Coronary artery (tissue), 2 donors: ENCODE measurements at places on chromosomes 5 and 9.
A peak's percentile ranks its signal among the peaks of the same experiment; 100 is the strongest.

DNA sequence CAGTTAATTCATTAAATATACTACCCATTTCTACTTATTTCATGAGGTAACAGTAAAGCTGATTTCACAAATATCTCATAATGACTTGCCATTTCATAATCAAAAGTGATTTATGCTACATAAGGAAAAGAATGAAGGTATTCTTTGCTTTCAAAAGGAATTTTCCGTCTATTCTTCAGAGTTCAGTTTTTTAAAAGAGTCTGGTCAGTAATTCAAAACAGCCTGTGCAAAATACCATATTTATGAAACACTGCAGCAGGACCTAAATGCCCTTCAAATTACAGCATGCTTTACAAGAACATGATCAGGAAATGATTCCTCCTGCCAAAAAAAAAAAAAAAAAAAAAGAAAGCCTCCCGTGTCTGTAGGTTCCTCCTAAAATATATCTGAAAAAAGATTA lies 154.7 kb downstream of the KIAA0825 start:
- no peak for DNase-seq

- DNase-seq, result no peak
Observed at GRCh38 chr5:3654515-3654914, 58.9 kb downstream of the IRX1 start.

- no peak for DNase-seq
Observed at GRCh38 chr9:134669399-134669955, 27.9 kb downstream of the COL5A1 start.

GRCh38 chr5:452978-453710 lies 10.2 kb downstream of the EXOC3 start:
- no peak for DNase-seq

DNA sequence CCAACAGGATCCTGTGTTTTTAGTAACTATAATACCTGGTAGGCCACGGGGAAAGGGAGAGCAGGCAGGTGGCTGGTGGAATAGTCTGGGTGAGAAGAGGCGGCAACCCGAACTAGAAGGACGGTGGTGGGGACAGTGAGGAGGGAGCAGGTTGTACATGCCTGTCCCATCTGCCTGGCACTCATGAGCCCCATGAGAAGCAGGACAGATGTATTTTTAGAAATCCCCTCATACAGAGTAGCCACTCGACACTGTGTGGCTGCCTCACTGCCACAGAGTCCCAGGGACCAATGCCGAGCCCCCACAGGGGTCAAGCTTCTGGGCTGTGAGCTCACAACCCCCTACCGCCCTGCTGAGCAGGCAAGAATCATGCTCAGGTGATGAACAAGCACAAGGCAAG lies 136.6 kb downstream of the SEC61B start:
- DNase-seq, result no peak

GRCh38 chr5:150522504-150523414 lies 14.8 kb downstream of the NDST1 start:
- DNase-seq, result no peak

- DNase-seq, result no peak
Observed at GRCh38 chr9:114339130-114339908, 9.7 kb downstream of the ORM2 start.

DNA sequence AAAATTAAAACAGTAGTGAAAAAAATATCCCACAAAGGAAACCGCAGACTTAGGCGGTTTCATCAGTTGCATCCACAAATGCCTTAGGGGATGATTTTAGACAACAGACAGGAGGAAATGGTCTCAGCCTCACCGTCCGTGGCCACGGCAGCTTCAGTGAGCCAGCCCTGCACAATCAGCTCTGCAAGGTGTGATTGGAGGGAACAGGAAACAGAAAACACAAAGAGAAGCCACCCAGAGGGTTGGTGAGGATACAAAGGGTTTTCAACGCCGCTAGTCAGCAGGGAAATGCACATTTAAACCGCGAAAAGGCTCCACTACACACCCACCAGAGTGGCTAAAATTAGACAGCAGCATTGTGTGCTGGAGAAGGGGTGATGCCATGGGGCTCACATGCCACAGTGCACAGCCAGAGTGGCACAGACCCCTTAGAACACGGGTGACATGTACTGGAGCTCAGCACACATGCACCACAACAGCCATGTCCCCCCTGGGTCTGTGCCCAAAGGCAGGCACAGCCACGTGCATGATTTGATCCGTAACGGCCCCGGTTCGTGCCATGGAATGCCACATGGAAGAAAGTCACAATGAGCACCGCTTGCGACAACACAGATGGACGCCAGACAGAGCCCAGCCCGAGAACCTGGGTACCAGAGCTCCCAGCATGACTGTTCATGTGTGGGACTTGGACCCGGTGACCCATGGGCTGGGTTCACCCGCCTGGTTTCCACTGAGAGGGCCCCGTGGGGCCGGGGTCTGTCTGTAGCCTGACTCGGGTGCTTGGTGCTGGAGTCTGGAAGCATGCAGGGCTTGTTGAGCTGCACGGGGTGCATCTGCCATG lies 18.3 kb upstream of the TERT start:
- peak; percentile 52 for DNase-seq

DNA sequence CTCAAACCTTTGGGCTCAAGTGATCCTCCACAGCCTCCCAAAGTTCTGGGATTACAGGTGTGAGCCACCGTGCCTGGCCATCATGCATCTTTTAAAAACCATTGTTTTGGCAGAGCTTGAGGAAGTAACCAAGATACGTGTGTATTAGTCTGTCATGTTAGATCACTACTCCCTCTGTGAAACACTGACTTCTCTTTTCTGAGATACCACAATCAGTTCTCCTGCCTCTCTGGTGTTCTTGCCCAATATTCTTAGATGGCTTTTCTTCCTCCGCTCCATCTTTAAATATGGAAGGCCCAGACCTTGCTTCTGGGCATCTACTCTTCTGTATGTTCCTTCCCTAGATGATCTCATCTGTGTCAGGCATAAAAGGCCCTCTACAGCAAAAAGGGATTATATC lies 14.2 kb upstream of the CCNB1 start:
- no peak for DNase-seq

DNA sequence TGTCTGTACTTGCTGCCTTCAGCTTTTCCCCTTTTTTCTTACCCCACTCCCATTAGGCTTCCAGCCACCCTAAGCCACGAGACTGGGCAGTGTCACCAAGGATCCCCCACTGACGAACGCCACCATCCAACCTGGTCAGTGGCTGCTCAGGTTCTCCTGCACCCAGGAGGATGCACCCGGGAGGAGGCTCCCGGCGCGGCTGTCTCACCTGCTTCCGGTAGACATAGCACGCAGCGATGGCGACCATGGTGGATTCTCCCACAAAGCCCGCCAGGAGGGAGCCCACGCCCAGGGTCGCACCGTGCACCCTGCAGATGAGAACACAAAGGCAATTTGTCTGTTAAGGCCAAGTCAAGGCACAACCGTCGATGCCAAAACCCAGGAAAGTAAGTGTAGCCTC lies 48.1 kb downstream of the OTULIN start:
- DNase-seq, result no peak

GRCh38 chr5:177231479-177232250 lies 71.9 kb downstream of the RAB24 start:
- DNase-seq, result no peak

DNA sequence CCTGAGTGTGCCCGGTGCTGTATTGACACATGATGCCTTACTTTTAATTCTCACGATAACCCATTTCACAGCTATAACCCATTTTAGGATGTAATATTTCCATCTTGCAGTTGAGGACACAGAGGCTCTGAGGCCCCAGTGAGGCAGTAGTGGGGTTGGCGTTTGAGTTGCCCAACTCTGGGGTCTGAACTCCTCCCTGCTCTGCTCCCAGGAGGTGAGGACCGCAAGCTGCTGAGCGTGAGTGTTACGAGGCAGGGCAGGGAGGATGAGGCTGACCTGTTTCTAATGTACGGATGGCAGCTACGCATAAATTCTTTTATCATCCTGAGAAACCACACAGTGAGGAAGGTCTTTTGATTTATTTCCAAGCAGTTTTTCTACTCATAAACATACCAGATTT lies 11.4 kb downstream of the LRRC8A start:
- DNase-seq, result no peak

DNA sequence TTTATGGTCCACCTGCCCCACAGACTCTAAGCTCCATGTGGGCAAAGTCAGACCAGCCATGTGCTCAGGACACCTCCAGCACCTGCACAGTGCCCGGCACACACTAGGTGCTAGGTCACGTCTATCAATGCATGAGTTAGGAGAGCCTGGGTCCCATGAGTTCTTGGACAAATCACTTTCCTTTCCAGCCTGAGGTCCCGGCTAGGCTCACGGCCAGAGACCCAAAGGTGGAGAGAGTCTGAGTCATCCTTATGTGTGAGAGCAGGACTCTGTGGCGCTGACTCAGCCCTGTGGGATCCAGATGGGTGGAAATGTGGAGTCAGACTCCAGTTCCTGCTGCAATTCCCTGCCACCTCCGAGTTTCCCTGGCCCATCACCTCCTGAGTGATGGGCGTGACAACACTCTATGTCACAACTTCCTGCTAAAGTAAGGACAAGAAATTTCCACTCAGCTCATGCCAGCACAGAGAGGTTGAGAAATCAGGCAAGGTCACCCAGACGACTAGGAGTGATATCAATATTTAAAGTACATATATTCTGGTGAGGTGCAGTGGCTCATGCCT lies 2.5 kb upstream of the ST6GALNAC4 start:
- DNase-seq, result peak; percentile 96

- no peak for DNase-seq
Observed at GRCh38 chr9:1434811-1435210, 384.7 kb downstream of the DMRT2 start.

- peak; percentile 82 for DNase-seq
Observed at GRCh38 chr5:147483961-147484707, 25.7 kb downstream of the DPYSL3 start.

GRCh38 chr9:37994639-37995347 lies 74.2 kb downstream of the SHB start:
- DNase-seq, result no peak

DNA sequence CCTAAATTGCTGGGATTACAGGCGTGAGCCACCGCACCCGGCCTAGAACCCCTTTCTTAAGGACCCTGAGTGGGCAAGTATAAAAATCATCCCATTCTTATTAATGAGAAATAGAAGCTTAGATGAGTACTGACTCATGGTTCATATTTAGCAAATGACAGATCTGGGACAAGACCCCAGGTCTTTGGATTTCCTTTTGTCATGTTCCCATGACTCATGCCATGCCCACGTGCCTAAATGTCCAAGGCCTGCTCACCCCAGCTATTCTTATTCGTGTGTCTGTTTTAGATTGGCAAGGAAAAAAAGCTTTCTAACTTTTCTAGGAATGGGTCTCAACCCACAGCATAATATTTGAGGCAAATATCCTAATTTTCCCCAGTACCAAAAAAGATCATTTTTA lies 57.7 kb upstream of the RPS23 start:
- DNase-seq, result no peak

DNA sequence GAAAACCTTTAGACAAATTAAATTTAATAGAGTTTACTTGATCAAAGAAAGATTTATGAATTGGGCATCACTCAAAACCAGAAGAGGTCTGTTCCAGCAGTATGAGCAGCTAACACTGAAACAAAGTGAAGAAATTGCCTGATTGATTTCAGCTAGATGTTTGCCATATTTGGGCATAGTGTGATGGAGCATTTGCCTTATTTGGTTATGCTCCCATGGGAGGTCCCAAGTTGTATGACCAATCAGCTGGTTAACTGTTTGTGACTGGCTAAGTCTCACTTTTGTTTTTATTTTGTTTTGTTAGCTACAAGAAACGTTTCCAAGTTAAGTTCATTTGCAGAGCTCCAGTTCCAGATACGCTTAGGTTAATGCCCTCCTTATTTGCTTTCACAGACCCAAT lies 53.3 kb upstream of the LMNB1 start:
- DNase-seq, result no peak

GRCh38 chr5:173911623-173912022 lies 23.5 kb downstream of the CPEB4 start:
- no peak for DNase-seq

- no peak for DNase-seq
Observed at GRCh38 chr5:163712011-163712410, 206.6 kb downstream of the MAT2B start.

DNA sequence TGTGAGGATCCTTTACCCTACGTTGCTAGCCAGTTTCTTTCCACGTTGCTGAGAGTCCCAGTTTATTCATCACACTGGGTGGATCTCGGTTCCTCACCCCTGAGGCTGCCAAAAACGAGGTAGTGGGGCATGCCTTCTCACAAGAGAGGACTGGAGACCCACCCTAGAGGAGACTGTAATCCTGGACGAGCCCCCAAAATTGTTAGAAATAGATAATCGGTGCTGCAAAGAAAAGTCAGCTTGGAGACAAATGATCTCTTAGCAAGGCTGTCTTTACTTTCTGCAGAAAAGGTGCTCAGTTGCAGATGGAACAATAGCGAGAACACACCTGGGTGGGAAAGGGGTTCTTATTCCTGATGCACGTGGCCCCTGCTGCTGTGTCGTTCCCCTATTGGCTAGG lies 101.8 kb downstream of the TMEM167A start:
- no peak for DNase-seq

- DNase-seq, result no peak
Observed at GRCh38 chr5:73825736-73826135, 199.7 kb downstream of the ARHGEF28 start.

GRCh38 chr5:107319901-107320300 lies 350.8 kb downstream of the EFNA5 start:
- DNase-seq, result no peak

GRCh38 chr9:76092572-76092971 lies 202.1 kb downstream of the PCSK5 start:
- no peak for DNase-seq

GRCh38 chr9:37032713-37033112 lies 1.4 kb downstream of the PAX5 start:
- DNase-seq, result peak; percentile 52

- no peak for DNase-seq
Observed at GRCh38 chr5:87413343-87413645, 564 bp upstream of the CCNH start.

- DNase-seq, result no peak
Observed at GRCh38 chr5:178667688-178668087, 40.8 kb upstream of the CLK4 start.

GRCh38 chr9:14574173-14574572 lies 119.1 kb downstream of the ZDHHC21 start:
- DNase-seq, result no peak

DNA sequence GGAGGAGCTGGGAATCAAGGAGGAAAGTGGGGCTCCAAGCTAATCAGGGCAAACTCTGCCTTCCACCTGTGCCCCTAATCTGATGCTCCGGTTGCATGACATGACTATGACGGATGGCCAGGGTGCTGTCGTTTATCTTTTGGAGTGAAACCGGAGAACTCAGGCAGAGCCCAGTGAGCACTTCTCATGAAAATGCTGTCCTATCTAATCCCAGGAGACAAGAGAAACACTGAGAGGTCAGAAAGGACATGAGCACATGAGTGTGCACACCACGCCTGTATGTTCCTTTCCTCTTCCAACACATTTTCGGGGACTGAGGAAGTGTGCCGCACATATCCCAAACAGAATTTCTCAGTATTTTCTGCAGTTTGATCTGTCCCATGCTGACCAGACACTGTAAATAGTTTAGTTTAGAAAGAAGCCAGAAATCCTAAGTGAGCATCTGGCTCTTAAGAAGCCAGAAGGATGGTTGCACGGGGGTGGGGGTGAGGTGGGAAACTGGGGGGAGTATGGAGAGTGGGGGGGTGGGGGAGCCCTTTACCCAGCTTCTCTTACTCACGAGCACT lies 217.1 kb downstream of the TSSK1B start:
- DNase-seq, result no peak

- no peak for DNase-seq
Observed at GRCh38 chr9:96033896-96034295, 158.4 kb downstream of the ERCC6L2 start.
